Large intestine (tissue), 12 donors: ENCODE measurements at places on chromosomes 12 and 14.
A peak's percentile ranks its signal among the peaks of the same experiment; 100 is the strongest.

- DNase-seq, result no peak
These were observed 49.9 kb upstream of the OR4E1 start for GRCh38 chr14:21723431-21724045.

DNA sequence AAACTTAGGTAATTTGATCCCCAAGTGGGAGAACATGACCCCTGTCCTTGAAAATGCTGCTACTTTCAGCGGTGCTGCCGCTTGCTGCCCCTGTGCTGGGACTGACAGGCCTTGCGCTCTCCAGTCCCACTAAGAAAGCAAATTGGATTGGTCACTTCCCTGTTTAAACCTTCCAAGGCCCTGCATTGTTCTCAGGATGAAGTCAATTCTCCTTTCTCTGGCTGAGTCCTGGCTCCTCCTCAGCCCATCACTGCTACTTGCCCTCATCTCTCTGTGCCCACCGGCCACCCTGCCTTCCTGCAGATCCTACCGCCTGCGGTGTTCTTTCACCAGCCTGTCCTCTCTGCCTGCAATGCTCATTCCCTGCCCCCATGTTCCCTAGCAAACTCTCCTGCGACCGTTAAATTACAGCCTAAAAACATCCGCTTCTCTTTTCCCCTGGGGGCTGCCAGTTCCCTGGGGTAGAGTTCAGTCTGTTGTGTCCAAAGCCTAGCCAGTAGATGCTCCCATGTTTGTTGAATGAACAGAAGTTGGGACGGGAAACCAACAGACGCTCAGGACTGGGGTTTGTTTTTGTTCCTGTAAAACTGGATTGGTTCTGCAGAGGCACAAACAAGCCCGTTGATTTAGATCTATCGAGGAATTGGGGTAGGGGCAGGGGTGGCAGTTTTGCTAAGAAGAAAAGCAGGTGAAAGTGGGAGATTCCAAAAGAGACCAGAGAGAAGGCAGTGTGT is 127.3 kb upstream of the HIF1A start:
- no peak for DNase-seq

DNA sequence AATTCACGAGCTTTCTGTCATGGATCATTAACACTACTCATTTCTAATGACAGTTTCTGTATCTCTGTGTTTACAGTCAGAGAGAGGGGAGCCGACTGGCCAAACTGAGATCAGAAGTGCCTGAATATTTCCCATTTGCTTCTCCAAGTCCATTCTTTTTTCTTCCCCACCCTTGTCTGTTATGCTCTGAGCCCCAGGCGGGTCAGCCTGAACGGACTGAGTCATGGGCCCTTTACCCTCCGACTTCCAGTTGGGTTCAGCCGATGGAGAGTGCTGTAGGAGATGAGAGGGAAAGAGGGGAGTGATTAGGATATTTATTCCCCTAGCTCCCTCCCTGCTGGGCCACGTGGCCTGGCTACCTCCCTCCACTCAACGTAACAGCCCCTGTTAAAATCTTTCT is 104.7 kb downstream of the PAH start:
- DNase-seq, result no peak

GRCh38 chr12:89173678-89174077 is 178.6 kb downstream of the DUSP6 start:
- DNase-seq, result no peak

DNA sequence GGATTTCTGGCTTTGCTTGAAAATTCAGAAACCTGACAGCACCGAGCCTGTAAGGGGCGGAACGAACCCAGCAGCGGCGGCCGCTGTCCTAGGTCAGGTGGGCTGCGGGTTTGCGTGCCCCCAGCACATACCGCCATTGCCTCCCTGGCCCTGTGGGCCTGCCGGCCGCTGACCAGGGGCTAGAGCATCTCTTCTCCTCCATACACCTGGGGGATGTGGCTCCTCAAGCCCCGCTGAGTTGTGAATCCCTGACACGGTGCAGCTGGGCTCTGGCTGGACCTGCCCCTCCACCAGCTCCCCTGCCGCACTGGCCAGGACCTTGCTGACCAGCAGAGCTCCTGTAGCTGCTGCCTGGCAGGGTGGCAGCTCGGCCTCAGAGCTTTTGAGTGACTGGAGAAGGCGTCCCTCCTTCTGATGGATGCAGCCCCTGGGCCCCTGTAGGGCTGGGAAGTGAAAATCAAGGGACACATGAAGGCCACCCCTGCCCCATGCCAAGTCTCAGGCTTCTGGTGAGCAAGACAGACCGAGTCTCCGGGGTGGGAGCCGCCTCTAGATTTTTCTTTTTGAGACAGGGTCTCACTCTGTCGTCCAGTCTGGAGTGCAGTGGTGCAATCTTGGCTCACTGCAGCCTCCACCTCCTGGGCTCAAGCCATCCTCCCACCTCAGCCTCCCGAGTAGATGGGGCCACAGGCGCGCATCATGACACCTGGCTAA is 184.9 kb upstream of the SFSWAP start:
- DNase-seq, result no peak

- DNase-seq, result no peak
These were observed 12.2 kb downstream of the PYM1 start for GRCh38 chr12:55915482-55915859.

GRCh38 chr12:43087195-43088091 is 464.6 kb downstream of the ADAMTS20 start:
- DNase-seq, result no peak

- DNase-seq, result no peak
These were observed 28.6 kb downstream of the PACS2 start for GRCh38 chr14:105343194-105343593.

DNA sequence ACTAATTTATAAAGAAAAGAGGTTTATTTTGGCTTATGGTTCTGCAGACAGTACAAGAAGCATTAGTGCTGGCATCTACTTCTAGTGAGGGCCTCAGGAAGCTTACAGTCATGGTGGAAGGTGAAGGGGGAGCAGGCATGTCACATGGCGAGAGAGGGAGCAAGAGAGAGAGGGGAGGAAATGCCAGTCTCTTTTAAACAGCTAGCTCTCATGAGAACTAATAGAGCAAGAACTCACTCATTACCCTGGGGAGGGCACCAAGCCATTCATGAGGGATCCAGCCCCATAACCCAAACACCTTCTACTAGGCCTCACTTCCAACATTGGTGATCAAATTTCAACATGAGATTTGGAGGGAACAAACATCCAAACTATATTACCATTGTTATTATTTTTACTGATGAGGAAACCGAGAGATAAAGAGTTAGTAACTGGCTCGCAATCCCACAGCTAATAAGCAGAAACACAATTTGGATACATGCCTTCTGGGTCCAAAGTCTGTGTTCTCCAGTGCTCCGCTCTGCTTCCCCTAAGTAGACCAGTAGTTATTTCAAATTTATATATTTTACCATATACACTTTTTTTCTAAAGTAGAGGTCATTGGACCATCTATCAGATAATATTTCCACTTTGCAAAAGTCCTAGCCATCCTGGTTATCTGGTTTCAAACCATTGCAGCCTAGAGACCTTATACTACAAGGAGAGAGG is 9.7 kb downstream of the SLC35E3 start:
- no peak for DNase-seq

- DNase-seq, result no peak
These were observed 53.9 kb upstream of the NUDT4 start for GRCh38 chr12:93323625-93324329.

GRCh38 chr14:104521816-104522745 is 57.5 kb upstream of the C14orf180 start:
- DNase-seq, result no peak

GRCh38 chr14:50813544-50813863 is 17.5 kb downstream of the NIN start:
- no peak for DNase-seq

GRCh38 chr12:132142679-132143335 is 1.3 kb downstream of the DDX51 start:
- DNase-seq, result no peak

DNA sequence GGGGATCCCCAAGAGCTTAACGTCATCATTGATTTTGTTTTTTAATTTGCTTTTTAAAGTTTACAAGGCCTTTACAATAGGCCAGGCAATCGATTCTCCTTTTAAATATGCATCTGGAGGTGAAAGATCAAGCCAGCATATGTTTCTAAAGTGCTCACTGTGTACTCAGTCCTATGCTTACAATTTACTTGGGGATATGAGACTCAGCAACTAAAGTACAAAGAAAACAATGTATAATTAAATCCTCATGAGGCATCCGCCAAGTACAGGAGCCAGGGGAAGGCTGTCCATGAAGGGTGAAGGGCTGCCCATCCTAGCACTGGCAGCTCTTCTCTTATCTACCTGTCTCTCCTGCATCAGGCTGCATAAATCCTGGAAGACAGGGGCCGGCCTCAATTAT is 11.8 kb downstream of the CCDC92 start:
- no peak for DNase-seq

- no peak for DNase-seq
These were observed 203.1 kb downstream of the AEBP2 start for GRCh38 chr12:19642345-19642744.

- DNase-seq, result no peak
These were observed 112.8 kb downstream of the LLPH start for GRCh38 chr12:66017736-66018135.

DNA sequence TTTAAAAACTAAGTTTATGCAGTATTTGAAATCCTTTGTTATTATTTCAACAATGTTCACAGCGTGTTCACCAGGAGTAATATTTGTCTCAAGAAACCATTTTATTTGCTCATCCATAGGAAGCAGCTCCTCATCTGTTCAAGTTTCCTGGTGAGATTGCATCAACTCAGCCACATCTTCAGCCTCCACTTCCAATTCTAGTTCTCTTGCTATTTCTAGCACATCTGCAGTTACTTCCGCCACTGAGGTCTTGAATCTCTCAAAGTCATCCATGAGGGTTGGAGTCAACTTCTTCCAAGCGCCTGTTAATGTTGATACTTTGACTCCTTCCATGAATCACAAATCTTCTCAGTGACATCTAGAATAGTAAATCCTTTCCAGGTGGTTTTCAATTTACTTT is 18.0 kb downstream of the CLEC9A start:
- DNase-seq, result no peak

- no peak for DNase-seq
These were observed 123.5 kb upstream of the TRHDE start for GRCh38 chr12:72148709-72149108.

GRCh38 chr12:37672655-37673260 is 643.8 kb upstream of the ALG10B start:
- no peak for DNase-seq

- DNase-seq, result no peak
These were observed 1217.9 kb downstream of the VRK1 start for GRCh38 chr14:98014851-98015615.

- DNase-seq, result no peak
These were observed 29.6 kb upstream of the ATXN2 start for GRCh38 chr12:111628505-111629260.

GRCh38 chr12:93766796-93767523 is 89.8 kb downstream of the CRADD start:
- no peak for DNase-seq

- no peak for DNase-seq
These were observed 103.7 kb upstream of the MDM1 start for GRCh38 chr12:68435816-68436215.

GRCh38 chr14:49966971-49967630 is 74.2 kb downstream of the ARF6 start:
- no peak for DNase-seq

DNA sequence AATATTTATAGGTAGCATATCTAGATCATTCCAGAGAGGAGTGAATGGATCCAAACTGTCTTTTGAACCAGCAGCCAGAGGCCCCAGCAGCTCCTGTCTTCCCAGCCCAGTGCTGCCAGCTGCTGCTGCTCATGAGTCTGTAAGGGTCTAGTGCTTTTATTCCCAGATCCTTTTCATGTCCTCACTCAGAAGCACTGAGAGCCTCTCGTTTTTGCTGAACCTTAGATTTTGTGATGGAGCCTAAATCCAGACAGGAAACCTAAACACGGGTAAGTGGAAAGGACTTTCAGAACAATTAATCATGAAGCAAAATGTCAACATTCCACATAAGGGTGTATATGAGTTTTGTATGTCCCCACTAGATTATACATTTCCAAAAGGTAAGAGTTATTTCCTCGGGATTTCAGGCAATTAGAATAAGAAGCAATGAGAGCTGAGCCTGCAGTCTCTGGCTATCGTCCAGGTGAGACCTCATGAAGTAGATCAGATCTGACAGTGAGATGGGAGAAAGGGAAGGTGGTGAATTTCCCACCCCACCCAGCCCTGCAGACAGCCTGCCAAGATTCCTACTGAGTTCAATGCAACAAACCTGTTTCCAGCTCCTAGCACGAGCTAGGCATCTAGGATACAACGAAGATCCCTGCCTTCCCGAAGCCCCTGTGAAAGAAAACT is 84.4 kb downstream of the NINJ2 start:
- no peak for DNase-seq

DNA sequence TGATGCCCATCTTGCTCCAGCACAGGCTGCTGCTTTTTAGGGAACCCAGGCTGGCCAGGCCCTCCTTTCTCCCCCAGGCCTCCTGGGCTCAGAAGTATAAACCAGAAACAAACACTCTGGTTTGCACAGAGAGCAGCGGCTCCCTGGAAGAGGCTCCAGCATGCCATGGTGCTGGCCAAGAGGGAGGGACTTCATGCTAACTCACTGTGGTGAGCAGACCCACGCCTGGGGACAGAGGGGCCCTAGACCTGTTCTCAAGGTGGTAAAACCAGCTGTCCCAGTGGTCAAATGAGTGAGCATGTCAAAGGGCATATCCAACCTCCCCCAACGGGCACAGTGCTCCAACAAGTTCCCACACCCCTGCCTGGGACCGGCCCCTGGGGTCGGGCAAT is 15.5 kb downstream of the BCL11B start:
- DNase-seq, result no peak

- DNase-seq, result peak; percentile 67
These were observed 60.6 kb upstream of the KCNA1 start for GRCh38 chr12:4849115-4849541.

DNA sequence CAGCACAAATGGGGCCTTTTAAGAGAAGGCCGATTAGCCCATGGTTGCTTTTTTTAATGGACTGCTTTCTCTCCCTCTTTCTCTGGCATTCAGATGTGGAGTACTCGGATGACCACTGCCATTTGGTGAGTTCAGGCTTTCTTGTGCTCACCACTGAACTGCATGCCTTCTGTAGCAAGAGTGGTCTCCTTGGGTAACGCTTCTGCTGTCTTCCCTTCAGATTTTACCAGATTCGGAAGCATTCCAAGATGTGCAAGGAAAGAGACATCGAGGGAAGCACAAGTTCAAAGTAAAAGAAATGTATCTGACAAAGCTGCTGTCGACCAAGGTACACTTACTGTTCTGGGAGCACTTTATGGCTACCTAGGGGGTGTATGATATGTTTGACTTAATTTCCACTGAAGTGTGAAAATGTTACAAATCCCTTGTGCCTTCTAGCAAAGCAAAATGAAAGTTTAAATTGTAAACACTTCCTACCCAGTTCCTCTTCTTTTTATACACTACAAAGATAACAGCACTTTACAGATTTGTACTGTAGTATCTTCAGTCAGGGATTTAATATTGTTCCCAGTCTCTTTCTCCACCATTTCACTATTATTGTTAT is 148.8 kb downstream of the PLXNC1 start:
- no peak for DNase-seq

DNA sequence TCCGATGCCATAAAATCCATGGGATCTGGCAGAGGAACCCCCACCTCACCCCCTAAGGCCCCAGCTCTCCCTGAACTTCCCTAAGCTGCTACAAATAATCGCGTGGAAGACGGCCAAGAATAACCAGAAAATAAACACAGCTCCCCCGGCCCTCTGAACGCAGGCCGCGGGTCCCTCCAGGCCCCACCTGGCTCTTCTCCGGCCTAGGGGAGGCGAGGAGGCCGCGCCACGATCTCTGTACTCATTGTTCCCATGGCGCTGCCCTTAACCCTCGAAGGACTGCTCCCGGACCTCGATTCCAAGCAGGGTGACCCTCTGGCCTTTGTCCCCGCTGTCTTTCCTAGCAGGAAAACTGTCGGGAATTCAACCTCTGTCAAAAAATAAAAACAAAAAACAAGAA is 33.9 kb upstream of the TBX5 start:
- no peak for DNase-seq

- DNase-seq, result no peak
These were observed 11.8 kb downstream of the AHNAK2 start for GRCh38 chr14:104966261-104966865.
